ENCODE measurements at places on chromosomes 7 and 10. TPM values are rescaled to one million over a fixed set of nuclear protein-coding genes. Genes with fewer than 3 reads are reported as not detected.

The EDRF1 gene
- 14.3 TPM for total RNA-seq

The GNG11 gene
- 32.1 TPM for total RNA-seq

The CDK13 gene
- 19.8 TPM for total RNA-seq

The CYP3A4 gene
- total RNA-seq, result not detected

The DKK1 gene
- 499 TPM for total RNA-seq

The GNAI1 gene
- total RNA-seq, result 30.8 TPM

The CCNJ gene
- 5.7 TPM for total RNA-seq

The SPDYE8 gene
- total RNA-seq, result not detected

The ZNF25 gene
- total RNA-seq, result 1.6 TPM

The PLEKHS1 gene
- 0.07 TPM for total RNA-seq

The TCERG1L gene
- not detected for total RNA-seq

The LBX1 gene
- total RNA-seq, result not detected

The TMEM72 gene
- total RNA-seq, result not detected

The PHKG1 gene
- 0.48 TPM for total RNA-seq

The NUTM2D gene
- total RNA-seq, result 1.2 TPM

The PLAC9 gene
- total RNA-seq, result not detected

The EVX1 gene
- 0.13 TPM for total RNA-seq

The DOCK1 gene
- 18.8 TPM for total RNA-seq

Measured in A549 treated with Hydrocortisone at 1 μM for 4 hours (cell line).